ENCODE measurements at places on chromosomes 5 and 9. TPM values are rescaled to one million over a fixed set of nuclear protein-coding genes. Genes with fewer than 3 reads are reported as not detected.

The SLC44A1 gene
- total RNA-seq: 67.5 TPM

The PCDHB7 gene
- total RNA-seq: 2.4 TPM

The ORM2 gene
- not detected for total RNA-seq

The FAM221B gene
- 0.26 TPM for total RNA-seq

The TPM2 gene
- 559 TPM for total RNA-seq

The MARCHF6 gene
- 151 TPM for total RNA-seq

The GCNT4 gene
- total RNA-seq: 17.8 TPM

The TNFSF15 gene
- total RNA-seq: 16.2 TPM

The DOCK2 gene
- total RNA-seq: 22.4 TPM

The GRXCR2 gene
- not detected for total RNA-seq

The MRPL36 gene
- 33.2 TPM for total RNA-seq

The SHROOM1 gene
- 263 TPM for total RNA-seq

The HSPA9 gene
- 289 TPM for total RNA-seq

The CCNJL gene
- total RNA-seq: 12.4 TPM

The IFNK gene
- not detected for total RNA-seq

The NELFB gene
- total RNA-seq: 45.2 TPM

The GTF3C4 gene
- 16.5 TPM for total RNA-seq

The OBP2B gene
- total RNA-seq: not detected

The NPR3 gene
- total RNA-seq: 1.4 TPM

The PLPP7 gene
- total RNA-seq: 3.9 TPM

The FIBCD1 gene
- not detected for total RNA-seq

The CARD9 gene
- 11.5 TPM for total RNA-seq

The PCDHB5 gene
- total RNA-seq: 2.9 TPM

The RNF183 gene
- total RNA-seq: 0.96 TPM

The SHB gene
- total RNA-seq: 33.0 TPM

The ZNF483 gene
- 19.1 TPM for total RNA-seq

The NUDT12 gene
- 15.7 TPM for total RNA-seq

The AGXT2 gene
- total RNA-seq: not detected

The LCP2 gene
- 21.7 TPM for total RNA-seq

The CDKN2A gene
- total RNA-seq: 1.7 TPM

The SPOCK1 gene
- total RNA-seq: 15.6 TPM

The HSD17B3 gene
- total RNA-seq: not detected

All from ureter (tissue), 1 donor.